ENCODE measurements at places on chromosomes 2 and 18.

DNA sequence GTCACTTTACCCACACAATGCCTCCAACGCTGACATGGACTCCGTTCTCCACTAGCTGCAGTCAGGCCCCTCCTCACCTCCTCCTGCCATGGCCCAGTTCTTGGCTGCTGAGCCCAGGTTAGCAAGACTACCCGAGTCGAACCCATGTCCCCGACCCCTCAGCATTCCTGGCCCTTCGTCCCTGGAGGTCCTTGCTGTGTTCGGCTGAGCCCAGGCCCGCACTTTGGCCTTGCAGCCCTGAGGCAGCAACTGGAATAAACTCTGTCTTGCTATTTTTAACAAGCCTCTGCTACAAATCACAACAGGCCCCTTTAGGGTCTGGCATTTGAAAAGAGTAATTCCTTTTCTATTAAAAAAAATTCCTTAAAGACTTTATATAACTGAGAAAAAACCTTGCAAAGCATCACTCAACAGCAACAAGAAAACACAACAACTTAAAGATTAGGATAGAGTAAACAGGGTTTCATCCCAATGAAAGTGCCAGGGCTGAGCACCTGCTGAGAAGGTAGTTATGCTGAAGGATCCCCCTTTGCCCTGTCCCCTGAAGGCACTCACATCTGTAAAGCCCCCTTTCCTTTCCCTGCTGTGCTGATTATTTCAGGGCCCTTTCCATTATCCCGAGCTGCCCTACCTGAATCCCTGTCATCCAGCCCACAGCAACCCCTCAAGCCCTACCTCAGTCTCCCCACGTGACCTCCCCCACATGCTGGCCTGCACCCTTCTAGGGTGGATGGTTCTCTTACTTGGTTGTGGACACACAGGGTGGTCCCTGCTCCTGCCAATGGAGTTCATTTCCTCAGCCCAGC, 120.0 kb upstream of the SNTG2 start:
- no peak for DNase-seq

GRCh38 chr2:3076848-3077642, 300.6 kb downstream of the EIPR1 start:
- no peak for DNase-seq

GRCh38 chr2:51237626-51238271, 205.8 kb upstream of the NRXN1 start:
- DNase-seq: no peak

DNA sequence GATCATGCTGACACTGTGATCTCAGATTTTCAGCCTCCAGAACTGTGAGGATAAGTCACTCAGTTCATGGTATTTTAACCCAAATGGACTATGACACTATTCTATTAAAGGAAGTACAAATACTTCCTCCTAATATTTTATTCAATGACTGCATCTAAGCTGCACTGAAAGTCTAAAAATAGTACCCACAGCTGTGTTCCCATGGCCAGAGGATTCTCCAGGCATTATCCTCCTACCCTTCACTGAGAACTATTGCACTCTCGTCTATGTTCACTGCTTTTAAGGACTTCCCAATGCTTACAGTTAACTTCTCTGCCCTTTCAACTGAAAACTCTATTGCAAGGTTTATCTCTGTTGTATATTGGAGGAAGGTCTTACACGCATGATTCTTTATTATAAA, 15.2 kb downstream of the LRATD1 start:
- no peak for DNase-seq

DNA sequence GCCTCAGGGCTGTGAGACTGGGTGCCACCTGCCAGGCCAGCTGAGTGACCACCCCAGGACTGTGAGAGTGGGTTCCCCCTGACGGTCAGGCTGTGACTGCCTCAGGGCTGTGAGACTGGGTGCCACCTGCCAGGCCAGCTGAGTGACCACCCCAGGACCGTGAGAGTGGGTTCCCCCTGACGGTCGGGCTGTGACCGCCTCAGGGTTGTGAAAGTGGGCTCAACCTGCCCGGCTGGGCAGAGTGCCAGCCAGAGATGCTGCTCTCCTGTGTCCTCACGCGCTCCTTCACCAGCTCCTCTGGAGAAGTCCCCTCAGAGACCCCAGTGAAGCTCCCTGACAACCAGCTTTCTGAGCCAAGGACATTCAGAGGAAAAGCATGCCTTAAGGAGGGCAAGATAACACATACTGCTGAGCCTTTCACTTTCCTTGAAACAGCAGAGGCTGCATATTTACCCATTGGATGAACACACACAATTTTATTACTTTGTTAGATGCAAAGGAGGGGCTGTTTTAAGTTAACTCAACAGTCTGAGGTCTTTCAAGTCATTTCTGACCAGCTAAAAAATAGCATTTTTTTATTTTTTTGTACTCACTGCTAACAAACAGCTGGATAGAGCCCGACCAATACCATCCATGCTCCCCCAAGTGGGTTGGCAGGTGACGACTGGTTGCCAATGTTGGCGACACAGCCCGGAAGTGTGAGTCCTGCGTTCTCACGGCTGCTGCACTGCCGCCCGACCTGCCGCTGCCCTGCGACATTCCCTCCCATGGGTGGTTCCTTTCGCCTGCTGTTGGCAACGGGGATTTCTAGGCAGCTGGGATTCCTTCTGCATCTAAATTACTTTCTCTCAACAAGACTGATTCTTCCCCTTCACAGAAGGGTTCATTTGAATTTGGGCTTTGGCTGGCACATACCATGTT, 70.7 kb downstream of the NDUFA10 start:
- DNase-seq: no peak

- no peak for DNase-seq
Measured at GRCh38 chr2:100161945-100162620, 19.7 kb upstream of the AFF3 start.

DNA sequence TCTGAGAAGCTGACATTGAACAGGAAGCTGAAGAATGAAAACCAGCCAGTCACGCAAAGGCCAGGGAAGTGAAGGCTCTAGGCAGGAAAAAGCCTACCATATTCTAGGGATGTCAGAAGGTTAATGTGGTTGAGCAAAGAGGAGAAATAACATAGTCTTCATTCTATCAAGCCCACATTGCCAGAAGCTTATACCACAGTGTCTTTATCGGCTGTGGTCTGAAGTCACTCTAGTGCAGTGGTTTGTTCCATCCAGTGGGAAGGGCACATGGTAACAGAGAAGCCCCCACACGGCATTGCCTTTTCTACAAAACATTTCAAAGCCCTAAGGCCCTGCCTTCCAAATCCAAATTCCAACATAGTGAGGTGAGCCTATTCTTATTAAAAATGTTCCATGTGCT, 311.3 kb downstream of the TNS1 start:
- DNase-seq: no peak

DNA sequence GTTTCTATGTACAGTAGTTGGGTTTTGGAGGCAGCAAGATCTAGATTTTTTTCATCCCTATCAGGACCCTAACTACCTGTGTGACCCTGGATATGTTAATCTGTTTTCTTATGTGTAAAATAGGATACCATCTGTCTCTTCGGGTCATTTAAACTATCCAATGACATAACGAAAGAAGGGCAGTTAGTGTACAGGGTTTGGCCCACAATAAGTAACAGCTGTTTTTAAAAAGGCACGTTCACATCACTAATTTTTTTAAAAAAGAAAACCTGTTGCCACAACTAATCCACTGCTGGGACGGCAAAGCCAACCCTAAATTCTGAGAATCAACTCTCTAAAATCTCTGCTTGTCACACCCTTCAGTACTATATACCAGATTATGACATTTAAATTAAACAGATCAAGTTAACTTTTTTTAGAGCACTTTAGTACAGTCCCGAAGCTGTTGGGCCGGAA, 869 bp downstream of the USP40 start:
- DNase-seq: no peak

GRCh38 chr2:222903234-222904220, 42.7 kb downstream of the ACSL3 start:
- peak; percentile 31 for DNase-seq
